CD4-positive, alpha-beta memory T cell (primary cell): ENCODE measurements at places on chromosomes 11 and 22. TPM values are rescaled to one million over a fixed set of nuclear protein-coding genes. Genes with fewer than 3 reads are reported as not detected.

DNA sequence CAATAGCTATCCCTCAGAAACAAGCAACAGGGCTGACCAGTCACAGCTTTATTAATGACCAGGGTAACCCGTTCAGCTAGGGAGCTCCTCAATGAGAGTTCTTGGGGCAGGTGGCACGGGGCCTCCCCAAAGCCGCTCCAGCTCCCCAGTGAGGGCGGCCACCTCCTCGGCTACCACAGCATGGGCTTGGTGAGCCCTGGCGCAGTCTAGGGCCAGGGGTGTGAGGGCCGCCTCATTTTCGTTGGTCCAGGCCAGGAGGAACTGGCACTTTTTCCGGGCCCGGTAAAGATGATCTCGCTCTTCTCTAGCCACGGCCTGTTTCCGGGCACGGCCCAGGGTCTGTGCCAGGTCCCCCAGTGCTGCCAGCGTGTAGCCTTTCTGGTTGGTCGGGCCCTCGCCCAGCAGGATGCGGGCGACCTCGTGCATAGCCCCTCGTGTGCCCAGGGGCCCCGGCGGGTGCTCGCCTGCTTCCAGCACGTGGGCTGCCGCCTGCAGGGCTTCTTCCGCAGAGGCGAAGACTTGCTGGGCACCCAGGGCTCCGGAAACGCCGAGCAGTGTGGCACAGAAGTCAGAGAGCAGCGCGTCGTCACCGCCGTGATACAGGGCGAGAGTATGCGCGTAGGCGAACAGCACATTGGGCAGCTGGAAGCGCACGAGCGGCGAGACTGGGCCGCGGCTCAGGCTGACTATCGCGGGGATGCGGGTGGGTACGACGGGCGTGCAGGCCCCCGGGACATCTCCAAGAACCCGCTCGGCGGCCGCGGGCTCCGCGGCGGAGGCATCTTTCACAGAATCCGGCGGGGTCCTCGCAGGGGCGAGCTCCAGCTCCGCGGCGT, 913 bp downstream of the ZNHIT2 start:
- DNase-seq, result peak; percentile 58

GRCh38 chr11:104043142-104043541, 6.7 kb downstream of the DDI1 start:
- DNase-seq, result no peak

DNA sequence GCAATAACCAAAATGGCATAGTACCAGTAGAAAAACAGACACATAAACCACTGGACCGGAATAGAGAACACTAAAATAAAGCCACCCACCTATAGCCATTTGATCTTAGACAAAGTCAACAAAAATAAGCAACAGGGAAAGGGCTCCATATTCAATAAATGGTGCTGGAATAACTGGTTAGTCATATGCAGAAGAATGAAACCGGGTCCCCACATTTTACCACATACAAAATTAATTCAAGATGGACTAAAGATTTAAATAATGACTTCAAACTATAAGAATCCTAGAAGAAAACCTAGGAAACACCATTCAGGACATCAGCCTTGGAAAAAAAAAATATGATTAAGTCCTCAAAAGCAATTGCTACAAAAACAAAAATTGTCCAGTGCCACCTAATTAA, 30.1 kb upstream of the NOX4 start:
- DNase-seq, result no peak

GRCh38 chr11:75931124-75931523, 116.1 kb downstream of the UVRAG start:
- DNase-seq, result no peak

DNA sequence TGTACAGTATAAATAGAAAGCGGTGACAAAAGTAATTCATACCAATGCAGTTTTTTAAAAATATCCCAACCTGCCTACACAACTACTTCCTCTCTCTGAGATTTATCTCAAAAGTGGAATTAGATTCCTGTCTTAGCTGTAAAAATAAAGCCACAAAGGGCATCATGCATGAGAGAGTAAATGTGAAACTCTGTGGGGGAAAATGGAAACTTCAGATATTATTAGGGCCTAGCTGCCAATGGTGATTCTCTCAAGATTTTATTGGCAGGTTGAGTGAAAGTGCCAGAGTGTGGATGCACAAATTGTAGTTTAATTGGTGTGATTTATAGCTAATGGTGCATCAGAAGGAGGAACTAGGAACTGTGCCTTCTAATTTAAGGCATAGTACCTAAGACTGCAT, 356.9 kb upstream of the CCDC90B start:
- no peak for DNase-seq

GRCh38 chr11:17385492-17385891, 3.0 kb downstream of the KCNJ11 start:
- DNase-seq, result no peak

GRCh38 chr11:61621917-61622585, 41.2 kb upstream of the SYT7 start:
- DNase-seq, result no peak

GRCh38 chr11:46238967-46239800, 38.3 kb upstream of the CREB3L1 start:
- peak; percentile 81 for DNase-seq

DNA sequence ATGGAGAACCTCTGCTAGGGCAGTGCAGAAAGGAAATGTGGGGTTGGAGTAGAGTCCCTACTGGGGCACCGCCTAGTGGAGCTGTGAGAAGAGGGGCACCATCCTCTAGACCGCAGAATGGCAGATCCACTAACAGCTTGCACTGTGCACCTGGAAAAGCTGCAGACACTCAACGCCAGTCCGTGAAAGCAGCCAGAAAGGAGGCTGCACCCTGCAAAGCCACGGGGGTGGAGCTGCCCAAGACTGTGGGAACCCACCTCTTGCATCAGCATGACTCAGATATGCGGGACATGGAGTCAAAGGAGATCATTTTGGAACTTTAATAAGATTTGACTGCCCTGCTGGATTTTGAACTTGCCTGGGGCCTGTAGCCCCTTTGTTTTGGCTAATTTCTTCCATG, 8.7 kb downstream of the TSKU start:
- DNase-seq, result no peak

- DNase-seq, result no peak
These were observed 27.0 kb upstream of the SLC5A1 start for GRCh38 chr22:32016081-32016480.

GRCh38 chr11:132655187-132655855, 877.0 kb downstream of the OPCML start:
- no peak for DNase-seq

GRCh38 chr22:46272762-46273431, 5.1 kb downstream of the TTC38 start:
- no peak for DNase-seq

DNA sequence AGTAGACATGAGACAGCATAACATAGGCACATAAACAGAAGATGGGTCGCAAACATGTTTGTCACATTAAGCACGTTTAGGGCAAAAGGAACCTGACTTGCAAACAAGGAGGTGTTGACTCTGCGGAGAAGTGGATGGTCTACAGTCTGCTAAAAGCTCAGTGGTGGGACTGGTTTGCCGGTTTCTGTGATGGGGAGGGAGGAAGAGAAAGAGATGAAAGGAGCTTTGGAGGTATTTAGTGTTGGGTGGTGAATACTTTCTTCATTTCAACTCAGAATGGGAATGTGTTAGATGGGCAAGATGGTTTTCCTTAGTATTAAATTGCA, 191.4 kb upstream of the SORL1-AS1 start:
- no peak for DNase-seq

GRCh38 chr11:113951537-113951936, 23.4 kb upstream of the HTR3A start:
- no peak for DNase-seq

DNA sequence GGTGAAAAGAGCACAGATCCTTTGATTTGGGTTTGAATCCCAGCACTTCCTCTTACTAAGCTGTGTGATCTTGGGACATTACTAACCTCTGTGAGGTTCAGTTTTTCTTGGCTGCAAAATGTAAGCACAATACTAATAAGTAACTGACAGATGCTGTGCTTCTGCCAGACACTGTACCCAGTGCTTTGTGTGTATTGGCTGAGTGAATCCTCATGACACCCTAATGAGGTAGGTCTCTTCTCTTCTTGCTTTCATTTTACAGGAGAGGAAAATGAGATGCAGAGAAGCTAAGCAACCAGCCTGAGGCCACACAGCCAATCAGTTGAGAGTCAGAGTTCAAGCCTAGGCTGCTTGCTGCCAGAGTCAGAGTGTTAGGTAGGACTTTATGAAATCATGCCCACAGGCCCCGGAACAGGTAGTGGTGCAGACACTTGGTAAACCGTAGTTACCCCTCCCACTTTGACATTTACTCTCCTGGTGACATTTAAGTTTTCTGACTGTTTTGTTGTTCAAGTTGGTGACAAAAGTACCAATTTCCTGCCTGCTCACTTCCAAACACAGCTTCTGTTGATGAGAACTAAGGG, 21.2 kb downstream of the PTPRJ start:
- DNase-seq, result peak; percentile 95

DNA sequence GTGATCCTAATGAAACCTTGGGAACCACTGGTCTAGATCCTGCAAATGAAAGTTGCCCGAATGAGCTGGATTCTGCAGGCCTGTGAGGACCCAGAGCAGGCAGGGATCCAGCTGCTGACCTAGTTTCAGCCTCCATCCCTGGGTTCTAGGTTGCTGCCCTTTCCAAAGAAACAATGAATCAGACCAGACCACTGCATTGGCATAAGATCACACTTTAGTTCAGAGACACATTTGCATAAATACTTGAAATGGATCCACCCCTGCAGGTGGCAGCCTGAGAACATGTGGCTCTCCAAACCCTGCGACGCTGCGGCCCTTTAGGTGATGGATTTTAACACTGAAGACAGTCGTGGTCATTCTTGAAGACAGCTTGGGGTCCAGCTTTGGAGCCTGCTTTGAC, 23.7 kb downstream of the ADAMTS8 start:
- no peak for DNase-seq

DNA sequence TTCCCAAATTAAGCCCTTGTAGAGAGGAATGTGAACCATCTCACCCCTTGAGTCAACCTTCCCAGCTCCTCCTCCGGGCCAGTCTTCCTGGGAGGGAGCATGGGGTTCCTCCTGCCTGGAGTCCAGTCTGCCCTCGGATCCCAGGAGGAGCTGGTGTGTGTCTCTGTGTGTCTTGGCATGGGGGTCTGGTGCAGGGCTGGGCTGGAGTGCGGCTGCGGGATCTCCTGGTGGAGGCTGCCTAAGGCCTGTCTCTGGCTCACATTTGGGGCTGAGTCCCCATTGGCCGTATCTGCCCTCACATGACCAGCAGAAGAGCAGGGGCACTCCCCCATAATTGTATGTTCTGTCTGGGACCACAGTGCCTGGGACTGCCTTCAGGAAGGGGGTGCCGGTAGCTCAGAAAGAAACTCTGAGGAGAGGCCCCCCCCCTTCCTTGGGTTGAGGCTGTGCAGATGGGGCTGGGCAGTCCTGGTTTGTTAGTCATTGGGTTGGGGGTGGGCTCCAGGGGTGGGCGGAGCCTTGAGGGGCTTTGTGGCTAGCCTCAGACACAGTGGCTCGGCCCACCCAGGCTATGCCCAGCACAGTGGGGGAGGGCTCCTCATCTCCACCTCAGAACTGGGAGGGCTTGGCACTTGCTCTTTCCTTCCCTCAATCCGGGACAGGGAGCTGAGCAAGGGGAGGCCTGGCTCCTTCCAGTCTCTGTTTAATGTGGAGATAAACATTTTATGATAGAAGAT, 2.9 kb downstream of the C1QTNF5 start:
- no peak for DNase-seq

DNA sequence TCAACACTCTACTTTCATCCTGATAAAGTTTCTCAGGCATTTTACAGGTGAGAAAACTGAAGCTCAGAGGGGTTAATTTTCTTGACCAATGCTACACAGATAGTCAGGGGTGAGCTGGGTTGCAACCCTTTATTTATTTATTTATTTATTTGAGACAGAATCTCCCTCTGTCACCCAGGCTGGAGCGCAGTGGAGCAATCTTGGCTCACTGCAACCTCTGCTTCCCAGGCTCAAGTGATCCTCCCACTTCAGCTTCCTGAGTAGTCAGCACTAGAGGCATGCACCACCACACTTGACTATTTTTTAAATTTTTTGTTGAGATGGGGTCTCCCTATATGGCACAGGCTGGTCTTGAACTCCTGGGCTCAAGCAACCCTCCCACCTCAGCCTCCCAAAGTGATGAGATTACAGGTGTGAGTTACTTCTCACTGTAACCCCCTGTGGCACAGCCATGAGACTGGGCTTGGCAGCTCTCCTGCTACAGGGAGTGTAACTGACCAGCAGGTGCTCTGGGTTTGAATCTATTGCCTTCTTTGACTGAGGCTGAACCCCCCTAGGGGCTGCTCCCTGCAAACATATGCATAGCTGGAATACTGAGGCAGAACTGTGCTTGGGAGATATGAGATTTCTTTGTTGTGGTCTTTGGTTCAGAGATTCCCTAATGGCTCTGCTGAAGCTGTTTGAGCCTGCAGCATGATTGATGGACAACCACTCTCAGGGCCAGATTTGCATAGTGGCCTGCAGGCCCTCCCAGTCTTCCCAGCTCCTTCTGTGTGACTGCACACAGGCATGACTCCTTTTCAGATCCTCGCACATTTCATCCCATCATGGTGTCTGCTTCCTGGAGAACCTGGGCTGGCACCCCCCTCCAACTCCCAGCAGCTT, 6.1 kb downstream of the C11orf96 start:
- DNase-seq, result no peak

DNA sequence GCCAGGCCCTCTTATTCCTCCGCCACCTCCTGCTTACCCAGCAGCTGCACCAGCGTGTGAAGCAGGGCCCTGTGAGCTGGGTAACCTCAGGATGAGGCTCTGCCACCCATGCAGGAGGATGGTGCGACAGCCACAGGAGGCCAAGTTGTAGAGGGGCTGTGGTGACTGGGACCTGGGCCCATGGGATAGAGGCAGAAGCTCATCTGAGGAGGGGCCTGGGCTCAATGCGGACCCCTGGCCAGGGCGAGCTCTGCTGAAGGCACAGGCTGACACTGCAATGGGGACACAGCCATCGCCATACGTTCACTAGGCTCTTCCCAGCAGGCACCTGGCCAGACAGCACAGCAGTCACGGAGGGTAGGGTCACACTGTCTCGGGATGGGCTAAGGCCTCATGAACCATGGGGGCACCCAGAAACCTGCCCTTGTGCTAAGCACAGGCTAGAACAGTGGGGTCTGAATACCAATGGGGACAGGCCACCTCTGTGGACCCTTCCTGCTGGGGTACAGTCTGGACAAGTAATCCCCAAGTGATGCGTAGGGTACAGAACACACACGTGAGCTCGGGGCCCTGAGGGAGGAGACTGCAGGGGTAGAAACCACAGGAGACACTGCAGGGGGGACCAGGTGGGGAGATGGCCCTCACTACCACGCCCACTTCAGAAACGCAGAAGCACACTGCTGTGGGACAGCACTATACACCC, 35.3 kb downstream of the GNB1L start:
- no peak for DNase-seq

- no peak for DNase-seq
These were observed 7.5 kb downstream of the CFL1 start for GRCh38 chr11:65850217-65851082.

- DNase-seq, result peak; percentile 32
These were observed 50.2 kb downstream of the LIF start for GRCh38 chr22:30196141-30196879.

GAB2 gene
- 0.73 TPM for polyA plus RNA-seq

CACNA1I gene
- polyA plus RNA-seq, result 0.30 TPM

FXYD6 gene
- polyA plus RNA-seq, result not detected

PYGM gene
- polyA plus RNA-seq, result 0.38 TPM

OR51S1 gene
- not detected for polyA plus RNA-seq

NRGN gene
- not detected for polyA plus RNA-seq

ARHGEF17 gene
- not detected for polyA plus RNA-seq

MIAT gene
- polyA plus RNA-seq, result 4.7 TPM

CXCR5 gene
- 18.2 TPM for polyA plus RNA-seq
